RWPE1 (cell line): ENCODE measurements at places on chromosomes 3 and 15.

- no peak for DNase-seq
These were observed 16.6 kb downstream of the AQP9 start for GRCh38 chr15:58154769-58155168.

DNA sequence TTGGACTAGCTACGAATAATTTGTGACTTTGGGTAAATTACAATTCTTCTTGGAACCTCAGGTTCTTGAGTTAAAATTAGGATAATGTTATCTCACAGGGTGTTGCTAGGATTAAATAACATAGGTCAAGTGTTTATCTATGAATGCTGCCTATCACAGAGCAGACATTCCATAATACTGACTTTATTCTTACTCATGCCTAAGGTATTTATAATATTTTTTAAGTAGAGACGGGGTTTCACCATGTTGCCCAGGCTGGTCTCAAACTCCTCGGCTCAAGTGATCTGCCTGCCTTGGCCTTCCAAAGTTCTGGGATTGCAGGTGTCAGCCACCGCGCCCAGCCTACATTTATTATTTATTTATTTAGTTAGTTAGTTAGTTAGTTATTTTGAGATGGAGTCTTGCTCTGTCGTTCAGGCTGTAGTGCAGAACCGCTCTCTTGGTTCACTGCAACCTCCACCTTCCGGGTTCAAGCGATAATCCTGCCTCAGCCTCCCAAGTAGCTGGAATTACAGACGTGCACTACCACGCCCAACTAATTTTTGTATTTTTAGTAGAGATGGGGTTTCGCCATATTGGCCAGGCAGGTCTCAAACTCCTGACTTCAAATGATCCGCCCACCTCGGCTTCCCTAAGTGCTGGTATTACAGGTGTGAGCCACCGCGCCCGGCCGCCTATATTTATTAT, 741 bp upstream of the ZNF106 start:
- DNase-seq = peak; percentile 82

DNA sequence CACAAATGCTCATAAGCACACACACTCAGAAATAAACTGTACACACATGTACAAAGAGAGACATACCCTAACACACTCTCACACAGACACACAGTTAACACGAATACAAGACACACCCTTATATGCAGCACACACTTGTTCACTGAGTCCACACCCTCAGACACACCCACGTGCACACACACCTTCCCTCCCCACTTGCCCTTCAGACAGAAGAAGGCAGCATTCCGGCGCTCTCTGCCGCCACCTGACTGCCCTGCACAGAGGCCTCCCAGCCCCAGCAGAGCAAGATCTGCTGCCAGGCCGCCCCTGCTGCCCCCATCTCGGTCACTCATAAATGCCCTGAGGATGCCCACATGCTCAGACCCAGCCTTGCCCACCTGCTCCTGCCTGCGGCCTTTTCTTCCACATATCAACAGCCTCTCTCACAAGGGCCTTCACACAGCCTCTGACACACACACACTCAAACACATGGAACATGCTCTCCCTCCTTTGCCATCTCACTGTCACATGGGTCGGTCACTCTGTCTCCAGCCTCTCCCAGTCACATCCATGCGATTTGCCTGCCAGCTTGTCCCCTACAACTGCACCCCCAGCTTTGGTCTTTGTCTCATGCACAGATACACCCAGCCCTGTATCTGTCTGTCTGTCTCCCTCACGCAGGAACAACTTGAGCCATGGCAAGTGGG, 71.1 kb downstream of the EPHB3 start:
- no peak for DNase-seq

- DNase-seq = no peak
These were observed 69.0 kb downstream of the CHD2 start for GRCh38 chr15:92968926-92969651.

- DNase-seq = no peak
These were observed 518 bp downstream of the COLQ start for GRCh38 chr3:15520804-15521572.

DNA sequence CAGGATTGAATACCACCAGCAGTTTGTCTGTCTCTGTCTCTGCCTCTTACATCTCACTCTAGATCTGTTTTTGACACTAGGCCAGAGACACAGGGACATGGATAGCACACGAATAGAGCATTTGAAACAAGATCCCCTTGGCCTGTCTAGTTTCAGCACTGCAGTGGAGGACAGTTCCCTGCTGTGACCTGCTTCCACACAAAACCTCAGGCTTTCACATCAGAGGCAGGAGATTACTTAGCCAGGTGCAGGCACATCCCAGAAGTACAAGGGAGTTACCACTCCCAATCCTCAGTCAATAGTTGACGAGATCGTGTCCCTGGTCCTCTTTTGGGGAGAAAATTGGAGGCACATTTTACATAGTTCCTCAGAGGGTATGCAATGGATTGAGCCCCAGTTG, 34.0 kb upstream of the CCK start:
- DNase-seq = peak; percentile 38

DNA sequence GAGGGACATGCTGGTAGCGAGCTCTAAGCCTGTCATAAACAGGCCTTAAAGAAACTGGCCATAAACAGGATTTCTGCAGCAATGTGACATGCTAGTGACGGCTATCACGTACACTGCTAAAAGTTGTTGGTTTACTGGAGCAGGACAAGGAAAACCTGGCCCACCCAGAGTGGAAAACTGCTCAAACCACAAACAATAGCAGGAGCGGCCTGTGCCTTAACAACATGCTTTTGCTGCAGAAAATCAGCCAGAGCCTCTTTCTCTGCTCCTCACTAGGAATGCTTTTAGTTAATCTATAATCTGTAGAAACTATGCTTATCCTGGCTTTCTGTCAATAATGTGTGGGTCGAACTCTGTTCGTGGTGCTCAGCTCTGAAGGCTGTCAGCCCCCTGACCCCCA, 202.9 kb upstream of the UBE3A start:
- DNase-seq = no peak

GRCh38 chr15:73660455-73660854, 23.7 kb upstream of the CD276 start:
- DNase-seq = no peak

- no peak for DNase-seq
These were observed 54.1 kb downstream of the TP63 start for GRCh38 chr3:189685291-189685690.

DNA sequence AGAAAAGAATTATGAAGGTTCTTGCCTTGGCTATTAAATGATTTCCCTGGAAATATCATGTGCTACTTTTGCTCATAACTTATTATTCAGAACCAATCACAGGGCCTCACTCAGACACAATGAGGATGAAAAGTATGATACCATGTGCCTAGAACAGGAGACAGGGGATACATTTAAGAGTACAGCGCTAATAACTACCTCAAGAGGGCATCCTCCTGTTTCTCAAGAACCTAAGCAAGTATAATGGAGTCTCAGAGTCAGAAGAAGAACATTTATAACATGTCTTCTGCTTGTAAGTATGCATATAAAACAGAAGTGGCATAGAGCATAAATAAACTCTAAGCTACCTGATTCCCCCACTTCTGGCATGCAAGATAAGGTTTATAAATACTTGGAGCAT, 125.4 kb upstream of the MME start:
- DNase-seq = peak; percentile 31

DNA sequence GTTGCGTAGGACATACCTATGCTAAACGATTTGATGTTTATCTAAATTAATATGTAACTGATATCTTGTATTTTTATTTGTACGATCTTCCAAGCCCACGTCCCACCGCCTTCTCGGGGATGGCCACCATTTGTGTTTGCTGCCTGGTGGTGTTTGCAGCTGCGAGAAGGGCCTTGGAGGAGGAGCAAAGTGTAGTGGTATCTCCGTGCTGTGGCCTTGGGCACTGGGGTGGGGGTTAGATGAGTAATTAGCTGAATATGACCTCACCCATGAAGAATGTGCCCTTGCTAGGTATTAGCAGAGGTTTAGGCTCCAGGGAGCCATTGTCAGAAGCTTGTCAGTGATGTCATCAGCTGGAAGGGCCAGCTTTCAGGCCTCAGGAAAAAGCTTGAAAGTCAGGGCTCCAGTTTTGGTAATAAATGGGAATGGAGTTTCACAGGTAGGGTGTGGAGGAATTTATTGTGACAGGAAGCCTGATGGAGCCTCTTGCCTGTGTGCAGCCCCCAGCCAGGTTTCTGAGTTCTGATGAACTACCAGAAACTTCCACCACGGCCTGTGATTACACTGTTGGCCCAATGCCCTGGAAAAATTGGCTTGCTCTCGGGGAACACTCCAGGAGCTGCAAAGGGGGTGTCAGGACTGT, 41.0 kb downstream of the FLNB start:
- DNase-seq = peak; percentile 94

DNA sequence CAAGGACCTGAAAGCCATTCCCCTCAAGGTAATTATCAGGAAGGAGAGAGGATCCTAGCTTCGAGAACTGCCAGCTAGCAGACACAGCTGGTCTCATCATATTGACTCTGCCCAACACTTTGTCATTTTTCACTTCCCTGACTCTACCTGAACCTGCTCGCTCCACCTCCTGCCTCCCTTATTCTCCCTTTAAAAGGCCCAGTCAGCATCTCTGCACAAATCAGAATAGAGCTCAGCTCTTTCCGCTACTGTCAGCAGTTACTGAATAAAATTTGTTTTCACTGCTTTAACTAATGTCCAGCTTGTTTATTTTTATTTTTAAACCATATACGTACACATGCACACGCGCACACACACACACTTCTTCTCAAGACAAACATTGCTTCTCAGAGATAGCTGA, 57.2 kb upstream of the MCF2L2 start:
- no peak for DNase-seq

DNA sequence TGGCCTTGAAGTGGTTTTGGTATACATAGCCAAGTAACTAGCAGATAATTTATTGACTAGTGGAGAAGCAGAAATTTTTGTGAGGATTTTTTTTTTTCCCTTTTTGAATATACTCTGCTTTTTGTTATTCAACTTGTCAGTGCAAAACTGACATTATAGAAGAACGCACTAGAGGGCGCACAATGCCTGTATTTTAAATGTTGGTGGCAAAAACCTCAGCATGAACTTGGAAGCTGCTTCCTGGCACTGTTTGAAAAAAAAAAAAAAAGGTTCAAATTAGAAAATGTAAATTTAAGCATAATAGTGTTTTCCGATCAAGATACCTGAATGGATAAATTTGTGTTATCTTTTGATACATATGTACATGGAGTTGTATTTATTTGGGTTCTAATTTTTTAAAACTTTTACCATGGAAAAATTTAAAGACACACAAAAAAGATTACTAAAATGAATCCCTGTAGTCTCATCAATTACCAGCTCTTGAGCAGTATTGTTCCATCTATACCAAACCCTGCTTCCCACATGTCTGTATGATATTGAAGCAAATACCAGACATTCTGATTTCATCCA, 56.0 kb downstream of the SLC25A26 start:
- DNase-seq = peak; percentile 14

GRCh38 chr15:42154956-42155355, 1.5 kb downstream of the PLA2G4F start:
- no peak for DNase-seq

DNA sequence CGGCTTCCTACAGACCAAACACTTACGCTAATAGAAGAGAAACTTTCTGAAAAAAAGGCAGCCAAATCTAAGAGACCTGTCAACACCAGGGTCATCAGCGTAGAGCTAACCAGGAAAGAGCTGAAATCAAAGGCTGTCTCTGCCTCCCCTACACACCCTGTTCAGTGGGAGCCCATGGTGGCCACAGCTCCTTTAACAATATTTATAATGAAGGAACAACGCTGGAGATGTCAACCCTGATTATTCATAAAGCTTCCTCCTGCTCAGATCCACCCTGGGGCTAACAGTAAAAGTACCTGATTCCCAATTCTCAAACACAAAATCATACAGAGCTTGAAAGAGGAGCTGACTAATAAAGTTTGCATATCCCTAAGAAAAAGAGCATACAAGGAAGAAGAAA, 133.7 kb downstream of the ANXA2 start:
- no peak for DNase-seq

DNA sequence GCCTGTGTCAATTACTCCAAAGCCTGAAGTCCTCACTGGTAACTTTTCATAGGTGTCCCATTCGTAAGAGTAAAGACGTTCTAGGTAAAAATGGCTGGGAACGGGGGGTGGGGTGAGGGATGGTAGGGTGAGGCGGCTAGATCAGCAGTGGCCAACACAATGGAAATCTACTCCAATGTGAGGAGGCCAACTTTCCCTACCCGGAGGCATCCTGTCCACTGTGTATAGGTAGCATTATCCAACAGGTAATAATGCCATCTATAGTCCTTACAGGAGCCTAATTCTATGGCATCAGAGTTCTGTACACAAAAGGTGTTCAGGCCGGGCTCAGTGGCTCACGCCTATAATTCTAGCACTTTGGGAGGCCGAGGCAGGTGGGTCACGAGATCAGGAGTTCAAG, 29.1 kb downstream of the HDC start:
- DNase-seq = no peak

GRCh38 chr3:50192124-50192523, 714 bp downstream of the GNAT1 start:
- DNase-seq = no peak

GRCh38 chr15:29226436-29227208, 43.0 kb downstream of the NSMCE3 start:
- no peak for DNase-seq

GRCh38 chr3:4838621-4839022, 140.6 kb upstream of the BHLHE40 start:
- DNase-seq = no peak

DNA sequence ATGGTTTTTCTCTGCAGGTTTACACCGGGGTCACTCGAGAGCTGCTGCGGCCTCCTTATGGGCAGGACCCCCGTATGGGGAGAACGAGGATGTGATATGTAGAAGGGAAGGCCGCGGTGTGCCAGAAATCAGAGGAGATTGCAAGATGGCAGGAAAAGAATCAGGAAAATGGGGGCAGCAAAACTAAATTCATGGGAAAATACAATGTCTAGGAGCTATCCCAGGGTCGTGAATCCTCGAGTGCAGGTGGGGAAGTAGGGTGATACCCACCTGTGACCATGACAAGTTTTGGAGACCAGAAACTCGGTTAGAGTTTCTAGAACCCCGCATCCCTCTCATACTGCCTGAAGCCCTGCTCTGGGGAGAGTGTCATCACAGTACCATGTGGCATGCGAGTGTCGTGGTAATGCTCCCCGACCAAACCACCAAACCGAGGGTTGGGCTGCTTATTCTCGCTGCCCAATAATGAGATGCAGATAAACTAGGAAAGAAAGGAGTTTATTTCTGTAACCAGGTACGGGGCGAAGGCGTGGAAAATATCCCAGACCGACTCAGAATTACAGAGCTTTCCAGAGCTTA, 781 bp downstream of the TRNT1 start:
- no peak for DNase-seq

DNA sequence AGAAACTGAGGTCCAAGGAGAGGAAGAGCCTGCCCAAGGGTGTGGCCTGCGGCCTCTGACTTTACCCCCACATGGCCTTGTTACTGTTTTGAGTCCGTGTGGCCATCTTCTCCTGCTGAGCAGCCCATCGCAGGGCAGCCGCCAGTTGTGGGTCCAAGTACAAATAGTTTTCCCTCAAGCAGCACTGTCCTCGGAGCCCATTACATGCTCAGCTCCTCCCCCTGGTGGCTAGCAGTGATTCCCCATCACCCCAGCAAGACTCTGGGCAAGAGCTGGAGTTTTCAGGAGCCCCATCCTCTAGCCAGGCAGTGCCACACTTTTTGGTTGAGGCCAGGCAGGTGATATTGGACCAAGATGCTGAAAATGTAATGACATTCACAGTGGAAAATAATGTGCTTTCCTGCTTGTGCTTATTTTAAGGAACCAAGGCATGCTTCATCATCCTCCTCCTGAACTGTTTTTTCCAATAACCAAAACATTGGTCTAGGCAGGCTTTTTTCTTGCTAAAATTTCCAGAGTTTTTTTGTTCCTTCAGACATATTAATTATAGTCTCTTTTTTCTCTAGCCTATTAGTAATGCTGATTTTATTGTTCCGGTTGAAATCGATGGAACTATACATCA, 23.2 kb upstream of the VILL start:
- DNase-seq = peak; percentile 49
